ENCODE measurements at places on chromosomes 1 and 21. TPM values are rescaled to one million over a fixed set of nuclear protein-coding genes. Genes with fewer than 3 reads are reported as not detected.
A peak's percentile ranks its signal among the peaks of the same experiment; 100 is the strongest.

DNA sequence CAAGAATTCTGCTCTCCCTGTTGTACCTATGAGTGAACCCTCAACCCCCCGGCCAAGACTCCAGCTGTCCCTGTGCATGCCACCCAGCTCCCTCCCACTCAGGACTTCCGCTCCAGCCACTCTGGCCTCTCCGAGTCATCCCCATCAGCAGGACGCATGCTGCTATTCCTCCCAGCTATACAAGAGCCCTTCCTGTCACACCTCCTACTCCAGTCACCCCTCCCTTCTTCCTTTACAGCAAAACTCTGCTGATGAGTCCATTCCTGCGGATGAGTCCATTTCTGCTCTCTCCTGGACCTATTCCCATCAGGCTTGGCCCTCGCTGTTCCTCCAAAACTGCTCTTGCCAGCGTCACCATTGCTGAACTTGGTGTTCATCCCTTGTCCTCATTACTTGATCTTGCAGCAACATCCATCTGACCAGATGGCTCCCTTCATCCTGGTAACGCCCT is 42.2 kb downstream of the H3-3A start:
- DNase-seq = peak; percentile 36

DNA sequence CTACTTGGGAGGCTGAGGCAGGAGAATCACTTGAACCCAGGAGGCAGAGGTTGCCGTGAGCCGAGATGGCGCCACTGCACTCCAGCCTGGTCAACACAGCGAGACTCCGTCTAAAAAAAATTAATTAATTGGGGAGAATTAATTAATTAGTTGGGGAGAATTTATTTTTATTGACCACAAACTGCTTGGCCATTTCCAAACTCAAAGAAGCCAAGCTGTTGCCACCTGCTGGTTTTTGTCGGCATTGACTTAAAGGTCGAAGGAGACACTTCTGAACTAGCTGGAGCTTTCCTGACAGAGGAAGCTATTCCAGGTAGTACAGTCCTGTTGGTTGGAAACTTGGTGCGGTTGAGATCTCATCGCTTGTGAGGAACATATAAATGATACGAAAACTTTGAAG is 13.1 kb downstream of the MAP1LC3C start:
- DNase-seq = peak; percentile 46

Gene RAVER2
- total RNA-seq = 0.79 TPM

Gene TCEA3
- 0.22 TPM for total RNA-seq

Gene DMRTA2
- total RNA-seq = not detected

All from lung microvascular endothelial cell (primary cell).